Neural progenitor cell (in vitro differentiated cells): ENCODE measurements at places on chromosomes 3 and 15.

- peak; percentile 68 for DNase-seq
Measured at GRCh38 chr15:68057758-68058157, 3.6 kb downstream of the PIAS1 start.

GRCh38 chr3:178300441-178300959, 235.7 kb upstream of the KCNMB2 start:
- DNase-seq = no peak

DNA sequence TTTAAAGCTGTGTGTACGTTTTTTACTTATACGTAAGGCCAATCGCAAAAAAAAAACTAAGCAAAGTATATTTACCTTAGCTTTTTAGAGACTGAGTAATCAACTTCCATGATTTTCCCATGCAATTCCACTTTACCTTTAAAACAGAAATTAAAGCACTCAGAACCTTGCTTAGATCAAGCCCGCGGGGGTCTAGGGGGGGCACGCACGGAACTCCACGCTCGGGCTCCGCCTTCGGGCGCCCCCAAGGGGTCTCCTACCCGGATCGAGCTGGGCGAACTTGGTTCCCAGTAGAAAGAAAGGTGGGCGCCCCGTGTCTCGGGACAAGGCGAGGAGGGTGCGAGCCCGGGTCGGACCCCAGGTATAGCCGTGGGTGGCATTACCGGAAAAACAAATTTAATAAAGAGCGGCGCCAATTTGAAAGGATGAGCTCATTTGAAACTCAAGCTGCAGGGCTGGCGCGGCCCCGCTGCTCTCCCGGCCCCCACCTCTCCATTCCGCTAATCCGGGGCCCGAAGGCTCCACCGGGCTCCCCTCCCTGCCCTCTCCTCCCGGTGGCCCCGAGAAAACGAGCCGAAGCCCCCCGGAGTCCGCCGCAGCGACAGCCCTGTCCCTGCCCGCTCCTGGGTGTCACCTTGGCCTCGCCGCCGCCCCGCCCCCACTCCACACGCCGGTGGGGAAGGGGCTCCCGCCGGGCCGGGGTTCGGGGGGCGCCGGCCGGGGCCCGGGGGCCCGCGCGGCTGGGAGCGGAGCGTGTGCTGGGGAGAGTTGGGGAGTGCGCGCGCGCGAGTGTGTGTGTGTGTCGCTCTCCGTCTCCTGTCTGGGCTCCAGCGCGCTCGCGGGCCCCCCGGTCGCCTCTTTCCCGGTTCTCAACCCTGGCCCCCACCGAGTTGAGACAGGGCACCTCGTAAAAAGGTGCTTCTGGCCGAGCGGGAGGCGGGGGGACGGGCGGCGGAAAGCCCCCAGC, 1.5 kb downstream of the IGF2BP2 start:
- DNase-seq = peak; percentile 73

DNA sequence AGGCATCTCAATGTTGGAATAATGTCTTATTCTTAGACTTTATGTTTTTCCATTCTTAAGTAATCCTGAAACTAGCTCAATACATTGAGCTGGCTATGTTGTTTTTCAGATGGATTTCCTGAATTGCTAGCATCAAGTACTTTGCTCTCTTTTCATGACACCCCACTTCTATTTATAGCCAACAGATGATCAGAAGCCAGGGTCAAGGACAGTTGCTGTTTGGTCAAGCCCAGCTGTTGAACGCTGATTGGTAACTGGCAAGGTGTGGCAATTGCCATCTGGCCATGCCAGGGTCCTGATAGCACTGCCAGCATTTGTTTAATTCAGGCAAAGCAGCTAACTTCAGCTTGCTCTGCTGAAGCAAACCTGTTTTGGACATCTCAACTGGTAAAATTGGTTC, 46.2 kb upstream of the PLCL2 start:
- DNase-seq = no peak

DNA sequence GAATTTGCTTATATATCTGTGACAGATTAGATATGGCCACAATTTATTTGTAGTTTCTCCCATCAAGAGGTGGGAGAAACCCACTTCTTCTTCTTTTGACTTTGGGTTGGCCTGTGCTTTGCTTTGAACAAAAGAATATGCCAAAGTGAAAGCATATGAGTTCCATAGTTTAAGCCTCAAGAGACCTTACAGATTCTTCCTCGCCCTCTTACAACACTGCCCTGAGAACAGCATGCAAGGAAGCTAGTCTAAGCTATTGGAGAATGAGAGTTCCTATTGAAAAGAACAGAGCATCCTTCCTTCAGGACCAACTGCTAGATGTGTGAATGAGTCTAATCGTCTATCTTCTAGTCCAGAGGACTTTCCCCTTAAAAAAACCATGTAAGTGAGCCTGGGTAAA, 394.8 kb downstream of the TUSC7 start:
- no peak for DNase-seq

DNA sequence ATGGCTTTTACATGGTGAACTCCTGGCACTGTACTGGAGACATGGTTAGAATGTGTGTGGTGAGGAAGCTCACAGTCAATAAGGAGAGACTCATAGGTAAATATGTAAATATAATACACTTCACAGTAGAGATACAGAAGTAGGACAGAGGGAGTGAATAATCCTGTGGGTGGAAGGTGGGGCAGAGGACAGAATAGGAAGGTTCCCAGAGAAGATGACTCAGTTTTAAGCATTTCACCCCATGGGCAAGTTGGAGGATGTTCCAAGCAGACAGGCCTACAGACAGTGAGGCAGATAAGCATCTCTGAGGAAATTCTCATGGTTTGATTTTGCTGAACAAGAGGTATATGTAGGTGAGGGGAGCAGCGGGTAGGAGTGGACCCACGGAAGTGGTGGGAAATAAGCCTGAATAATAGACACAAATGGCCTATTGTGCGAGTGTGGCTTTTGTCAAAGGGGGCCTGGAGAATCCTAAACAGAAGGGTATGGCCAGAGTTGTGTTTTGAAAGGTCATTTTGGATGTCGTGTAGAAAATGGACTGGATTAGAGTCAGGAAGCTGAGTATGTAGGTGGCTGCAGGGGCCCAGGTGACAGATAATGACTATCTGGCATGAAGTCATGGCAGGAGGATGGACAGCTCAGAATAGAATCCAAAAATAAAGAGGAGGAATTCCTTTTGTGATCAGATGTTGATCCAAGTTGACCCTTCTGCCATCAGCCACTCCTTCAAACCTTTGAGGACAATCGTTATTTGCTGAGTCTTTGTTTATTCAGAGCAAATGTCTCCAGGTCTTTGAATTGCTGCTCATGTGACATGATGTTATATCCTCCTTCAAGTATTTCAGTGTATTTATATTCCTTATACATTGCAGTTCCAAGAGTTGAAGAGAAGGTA, 97.3 kb upstream of the THRB start:
- DNase-seq = no peak

GRCh38 chr3:74614107-74614967, at the start of gene CNTN3:
TSS of gene CNTN3 (minus strand) at chr3:74614659. CDS start at chr3:74521112, 93,547 bp downstream.
- DNase-seq = peak; percentile 88

GRCh38 chr3:178386880-178387279, 149.4 kb upstream of the KCNMB2 start:
- DNase-seq = no peak

DNA sequence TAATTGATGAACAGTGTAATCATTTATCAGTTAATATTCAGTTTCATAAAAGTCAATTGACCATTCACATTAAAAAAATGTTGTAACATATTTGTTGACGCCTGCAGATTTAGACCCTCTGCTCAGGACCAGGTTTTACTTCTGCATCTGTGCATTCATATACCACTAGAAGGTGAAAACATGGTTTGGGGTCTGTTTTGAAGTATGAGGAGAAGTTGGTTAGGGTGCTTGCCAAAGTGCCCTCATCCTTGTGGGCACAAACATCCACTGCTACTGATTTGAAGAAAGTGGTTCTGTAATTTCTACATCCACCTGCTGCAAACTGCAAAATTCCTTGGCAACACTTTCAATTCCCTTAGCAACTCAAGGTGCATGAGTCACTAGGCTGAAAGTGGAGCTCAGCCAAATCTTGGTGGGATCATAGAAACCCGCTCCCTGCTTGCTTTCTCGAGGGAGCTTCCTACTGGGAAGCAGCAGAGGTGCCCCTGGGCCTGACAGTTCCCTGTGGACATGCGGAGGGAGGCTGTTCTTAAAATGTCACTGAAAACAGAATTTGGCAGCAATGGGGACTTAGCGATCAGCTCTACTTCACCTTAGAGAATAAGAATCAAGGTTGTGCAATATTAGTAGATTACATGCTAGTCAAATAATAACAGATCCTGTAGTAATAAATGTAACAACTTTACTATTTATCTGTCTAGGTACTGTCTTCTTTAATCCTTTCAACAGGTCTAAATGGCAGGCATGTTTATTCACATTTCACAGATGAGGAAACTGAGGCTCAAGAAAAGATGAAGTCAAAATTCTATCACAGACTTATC, 301.0 kb upstream of the TBL1XR1 start:
- DNase-seq = no peak

GRCh38 chr3:100261485-100261903, 702 bp downstream of the TBC1D23 start:
- no peak for DNase-seq

DNA sequence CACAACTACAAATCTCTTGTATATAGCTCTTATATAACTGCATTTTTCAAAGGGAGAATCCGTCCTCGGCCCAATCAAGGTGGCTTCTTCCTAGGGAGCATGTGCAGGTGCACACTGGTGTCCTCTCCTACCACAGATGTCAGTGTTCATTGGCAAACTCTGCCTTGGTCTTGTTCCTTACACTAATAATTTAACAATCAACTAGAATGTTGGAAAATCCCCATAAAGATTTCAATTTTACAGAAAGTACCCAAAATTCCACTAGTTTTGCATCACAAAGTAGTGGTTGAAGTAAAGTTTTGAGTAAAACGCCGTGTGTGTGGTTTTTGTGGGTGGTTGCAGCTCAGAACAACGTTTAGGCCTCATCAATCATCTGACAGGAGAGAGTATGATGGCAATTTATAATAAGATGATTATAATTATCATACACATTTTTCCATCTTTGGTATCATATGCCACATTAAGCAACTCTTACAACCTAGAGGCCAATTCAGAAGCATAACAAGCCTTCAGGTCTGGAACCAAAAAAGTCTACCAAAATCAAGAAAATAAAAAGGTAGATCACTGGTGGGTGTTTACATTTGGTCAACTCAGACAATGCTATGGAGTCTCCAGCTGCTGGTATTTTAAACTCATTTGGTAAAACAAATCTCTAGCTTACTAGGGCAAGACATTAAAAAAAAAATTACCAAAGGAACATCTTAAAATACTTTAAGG, 128.9 kb upstream of the BHLHE40 start:
- DNase-seq = no peak

- no peak for DNase-seq
Measured at GRCh38 chr3:168850109-168850508, 754.4 kb upstream of the GOLIM4 start.

DNA sequence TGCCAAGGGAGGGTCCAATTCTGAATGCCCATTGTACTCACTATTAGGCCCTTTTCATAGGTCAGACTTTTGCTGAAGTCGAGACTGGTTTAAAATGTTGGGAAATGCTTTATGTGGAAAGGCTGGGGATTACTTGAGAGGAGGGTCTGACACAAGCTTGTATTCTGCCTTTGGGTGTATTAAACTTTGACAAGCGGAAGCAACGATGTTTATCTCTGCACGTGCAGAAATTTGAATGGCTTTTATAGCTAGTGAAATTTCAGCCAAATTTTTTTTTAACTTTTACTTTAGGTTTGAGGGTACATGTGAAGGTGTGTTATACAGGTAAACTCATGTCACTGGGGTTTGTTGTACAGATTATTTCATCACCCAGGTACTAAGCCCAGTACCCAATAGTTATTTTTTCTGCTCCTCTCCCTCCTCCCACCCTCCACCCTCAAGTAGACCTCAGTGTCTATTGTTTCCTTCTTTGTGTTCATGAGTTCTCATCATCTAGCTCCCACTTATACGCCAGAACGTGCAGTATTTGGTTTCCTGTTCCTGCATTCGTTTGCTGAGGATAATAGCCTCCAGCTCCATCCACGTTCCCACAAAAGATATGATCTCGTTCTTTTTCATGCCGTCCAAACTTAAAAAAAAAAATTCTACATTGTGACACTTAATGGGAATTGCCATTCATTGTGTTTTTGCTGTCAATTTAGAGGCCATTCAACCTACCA, 223.0 kb upstream of the BHLHE40 start:
- no peak for DNase-seq

- no peak for DNase-seq
Measured at GRCh38 chr3:45180899-45181298, 34.7 kb upstream of the CDCP1 start.

DNA sequence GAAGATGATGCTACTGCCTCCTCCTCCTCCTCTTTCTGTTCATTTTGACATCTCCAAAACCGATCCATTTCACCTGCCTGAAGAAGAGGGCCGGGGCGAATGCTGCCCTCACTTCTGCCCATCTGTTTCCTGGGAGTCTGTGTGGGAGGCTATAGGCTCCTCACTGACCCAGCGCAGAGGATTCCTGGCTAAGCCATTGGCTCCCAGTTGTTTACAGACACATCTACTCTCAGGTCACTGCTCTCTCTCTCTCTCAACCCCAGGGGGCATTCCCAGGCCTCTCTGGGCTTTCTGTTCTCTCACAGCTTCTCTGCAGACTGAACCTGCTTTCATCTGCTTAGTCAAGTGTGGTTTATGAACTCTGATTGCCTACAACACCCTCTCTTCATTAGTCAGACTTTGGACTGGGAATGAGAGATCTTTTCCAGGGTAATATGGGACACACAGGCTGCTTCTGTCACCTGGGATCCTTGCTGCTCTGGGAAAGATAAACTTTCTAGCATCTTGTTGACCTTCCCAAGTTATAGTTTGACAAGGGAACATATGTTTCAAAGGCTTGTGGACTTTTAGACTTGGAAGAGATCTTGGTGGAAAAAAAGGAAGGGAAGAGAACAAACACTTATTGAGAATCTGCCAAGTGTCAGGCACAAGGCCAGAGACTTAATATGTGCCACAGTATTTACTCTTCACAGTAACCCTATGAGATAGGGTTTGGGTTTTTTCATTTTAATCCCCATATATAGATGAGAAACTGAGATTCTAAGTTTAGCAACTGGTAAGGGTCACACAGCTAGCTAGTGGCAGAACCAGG, 30.2 kb upstream of the USP3 start:
- peak; percentile 73 for DNase-seq

DNA sequence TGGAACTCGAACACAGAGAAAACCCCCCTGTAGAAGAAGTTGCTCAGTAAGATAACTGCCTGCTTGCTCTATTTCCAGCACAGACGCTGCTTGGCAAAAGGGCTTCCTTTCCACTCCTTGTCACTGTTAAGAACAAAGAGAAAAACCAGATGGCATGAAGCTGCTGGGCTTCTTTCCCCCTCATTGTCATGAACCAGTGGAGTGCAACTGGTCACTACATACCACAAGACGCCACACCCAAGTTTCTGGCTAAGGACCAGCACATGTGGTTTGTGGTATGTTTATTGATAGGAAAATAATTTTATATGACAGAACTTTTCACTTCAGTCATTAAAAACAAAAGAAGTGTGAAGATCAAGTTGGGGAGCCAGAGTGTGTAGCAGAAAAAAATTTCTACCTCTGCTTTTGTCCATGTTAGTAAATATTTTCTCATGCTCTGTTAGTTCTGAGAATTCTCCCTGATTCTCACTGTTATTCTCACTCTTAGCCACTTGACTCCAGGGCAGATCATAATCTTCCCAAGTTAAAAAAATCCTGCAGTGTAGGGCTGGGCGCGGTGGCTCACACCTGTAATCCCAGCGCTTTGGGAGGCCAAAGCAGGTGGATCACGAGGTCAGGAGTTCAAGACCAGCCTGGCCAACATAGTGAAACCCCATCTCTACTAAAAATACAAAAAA, 37.9 kb downstream of the CLK3 start:
- no peak for DNase-seq

- DNase-seq = no peak
Measured at GRCh38 chr15:46543626-46544025, 908.8 kb downstream of the SQOR start.
